Vagina (tissue), 2 donors: ENCODE measurements at places on chromosomes 5 and 9. TPM values are rescaled to one million over a fixed set of nuclear protein-coding genes. Genes with fewer than 3 reads are reported as not detected.
A peak's percentile ranks its signal among the peaks of the same experiment; 100 is the strongest.

Gene HBEGF
- 16.2 TPM for total RNA-seq

Gene ACER2
- total RNA-seq = 3.9 TPM

DNA sequence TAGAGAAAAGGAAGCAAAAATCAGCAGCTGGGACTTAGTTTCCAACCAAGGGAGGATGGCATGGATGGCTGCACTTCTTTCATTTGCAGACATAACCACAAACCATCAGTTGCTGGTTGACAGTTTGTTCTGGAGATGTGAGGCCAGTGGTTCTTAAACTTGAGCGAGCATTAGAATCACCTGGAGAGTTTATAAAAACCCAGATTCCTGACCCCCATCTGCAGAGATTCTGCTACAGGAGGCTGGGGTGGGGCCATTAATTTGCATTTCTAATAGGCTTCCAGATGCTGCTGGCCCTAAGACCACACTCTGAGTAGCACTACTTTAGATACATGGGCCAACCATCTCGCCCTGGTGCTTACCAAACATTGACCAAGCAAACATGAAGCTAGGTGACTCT is 60.8 kb downstream of the MARCHF3 start:
- no peak for DNase-seq
- no peak overlapping the region for H3K27ac ChIP-seq
- H3K36me3 ChIP-seq = no peaks in the 10 kb centered on the region
- H3K27me3 ChIP-seq = no peaks in the 10 kb centered on the region

DNA sequence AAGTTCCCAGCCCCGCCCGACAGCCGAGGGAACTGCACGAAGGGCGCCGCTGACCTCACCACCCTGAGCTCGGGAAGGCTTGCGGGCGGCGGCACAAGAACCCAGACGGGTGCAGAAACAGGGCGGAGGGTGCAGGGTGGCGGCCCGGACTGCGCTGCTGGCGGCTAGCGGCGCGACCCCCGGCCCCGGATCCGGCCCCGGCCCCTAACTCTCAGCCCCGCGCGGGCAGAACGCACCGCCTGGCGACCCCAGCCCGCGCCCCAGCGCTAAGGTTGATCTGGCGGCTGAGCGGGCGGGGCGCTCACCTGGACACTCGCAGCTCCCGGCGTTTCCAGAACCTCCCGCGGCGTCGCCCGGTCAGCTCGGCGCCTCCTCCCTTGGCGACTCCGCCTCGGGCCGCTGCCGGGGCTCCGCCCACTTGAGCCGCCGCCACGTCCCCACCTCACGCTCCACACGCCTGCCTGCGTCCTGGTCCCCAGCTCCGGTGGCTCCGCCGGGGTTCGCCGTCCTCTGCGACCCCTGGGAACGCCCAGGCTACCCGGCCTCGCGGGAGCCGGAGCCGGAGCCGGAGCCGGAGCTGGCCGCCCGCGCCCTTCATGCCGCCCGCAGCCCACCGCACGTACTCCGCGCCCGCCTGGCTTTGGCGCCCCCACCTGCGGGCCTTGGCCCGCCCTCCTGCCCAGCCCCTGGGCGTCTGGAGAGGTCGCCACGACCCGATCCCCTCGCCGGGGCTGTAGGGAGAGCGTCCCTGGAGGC is at the start of gene P4HA2:
P4HA2 (minus strand) TSS at position 369 of the 756 bp plus-strand sequence. CDS start 9,227 bp downstream, outside the sequence.
- H3K4me1 ChIP-seq = peaks cover 51% of the 10 kb centered on the region
- peak within 1 kb of the TSS; percentile 79 for H3K4me3 ChIP-seq
- H3K27me3 ChIP-seq = no peaks in the 10 kb centered on the region
- peak; percentile 87 for DNase-seq

DNA sequence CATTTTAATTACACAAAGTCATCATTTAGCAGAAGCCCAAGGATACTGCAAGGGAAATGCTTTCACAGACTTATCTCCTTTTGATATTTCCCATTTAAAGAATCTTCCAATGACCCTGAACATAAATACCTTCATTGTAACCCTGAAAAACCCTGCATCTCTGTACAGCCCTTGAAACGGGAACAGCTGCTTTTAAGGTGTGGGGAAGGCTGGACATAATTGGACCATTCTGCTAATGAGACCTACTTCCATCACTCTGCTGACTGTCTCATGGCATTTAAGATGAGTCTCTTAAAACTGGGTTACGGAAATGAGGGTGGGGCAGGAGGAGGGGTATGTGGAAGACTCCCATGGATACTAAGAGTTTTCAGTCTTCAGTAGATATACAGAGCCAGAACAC is 485.8 kb downstream of the BRINP1 start:
- H3K4me1 ChIP-seq = no peaks in the 10 kb centered on the region
- no peak overlapping the region for H3K27ac ChIP-seq
- H3K27me3 ChIP-seq = no peaks in the 10 kb centered on the region
- H3K36me3 ChIP-seq = no peaks in the 10 kb centered on the region

GRCh38 chr9:93461821-93462220 is 8.4 kb upstream of the FAM120AOS start:
- peaks cover 87% of the 10 kb centered on the region for H3K4me1 ChIP-seq
- no peak overlapping the region for H3K27ac ChIP-seq
- H3K27me3 ChIP-seq = no peaks in the 10 kb centered on the region
- H3K4me3 ChIP-seq = no peak overlapping the region
- H3K36me3 ChIP-seq = no peaks in the 10 kb centered on the region
- DNase-seq = no peak

DNA sequence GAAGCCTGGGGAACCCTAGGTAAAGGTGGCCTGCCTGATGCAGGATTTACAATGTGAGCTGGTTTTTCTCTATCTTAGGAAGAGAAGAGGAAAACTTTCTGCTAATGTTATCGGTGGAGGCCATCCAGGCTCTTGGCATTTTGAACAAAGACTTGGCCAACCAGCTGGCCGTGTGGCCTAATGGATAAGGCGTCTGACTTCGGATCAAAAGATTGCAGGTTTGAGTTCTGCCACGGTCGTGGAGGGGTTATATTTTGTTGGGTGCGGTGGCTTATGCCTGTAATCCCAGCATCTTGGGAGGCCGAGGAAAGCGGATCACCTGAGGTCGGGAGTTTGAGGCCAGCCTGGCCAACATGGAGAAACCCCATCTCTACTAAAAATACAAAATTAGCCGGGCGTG is 9.6 kb downstream of the C9orf152 start:
- no peak overlapping the region for H3K27ac ChIP-seq
- H3K36me3 ChIP-seq = no peaks in the 10 kb centered on the region
- no peak for DNase-seq
- no peak overlapping the region for H3K4me3 ChIP-seq
- H3K27me3 ChIP-seq = no peaks in the 10 kb centered on the region

DNA sequence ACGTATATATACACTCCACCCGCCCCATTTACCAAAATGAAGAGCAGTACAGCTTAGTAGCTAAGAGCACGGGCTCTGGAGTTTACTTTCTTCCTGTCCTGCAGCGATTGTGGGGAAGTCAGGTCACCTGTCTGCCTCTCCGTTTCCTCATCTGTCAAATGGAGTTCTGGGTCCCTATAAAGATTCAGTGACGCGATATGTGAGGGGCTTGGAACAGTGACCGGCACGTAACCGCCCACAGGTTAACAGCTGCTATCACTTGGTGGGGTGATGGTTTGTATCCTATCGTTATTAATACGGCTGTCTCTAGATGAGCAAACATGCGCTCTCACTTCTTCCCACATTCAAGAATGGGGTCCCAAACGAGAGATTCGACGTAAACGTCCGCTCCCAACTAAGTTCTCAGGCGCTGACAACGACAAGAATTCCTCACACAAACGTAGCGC is 426 bp downstream of the FAM114A2 start:
- peaks cover 40% of the 10 kb centered on the region for H3K4me1 ChIP-seq
- no peak for DNase-seq
- H3K4me3 ChIP-seq = peak overlapping the region; percentile 83
- no peaks in the 10 kb centered on the region for H3K27me3 ChIP-seq
- peak overlapping the region; percentile 79 for H3K27ac ChIP-seq

Gene TMC1
- not detected for total RNA-seq

GRCh38 chr5:123659495-123659894 is 147.5 kb downstream of the CSNK1G3 start:
- no peak overlapping the region for H3K4me3 ChIP-seq
- H3K27ac ChIP-seq = no peak overlapping the region
- no peaks in the 10 kb centered on the region for H3K27me3 ChIP-seq
- DNase-seq = no peak

Gene IFNK
- not detected for total RNA-seq

GRCh38 chr9:123424131-123424530 is 68.1 kb downstream of the CRB2 start:
- no peaks in the 10 kb centered on the region for H3K27me3 ChIP-seq
- H3K27ac ChIP-seq = no peak overlapping the region
- peaks cover 7% of the 10 kb centered on the region for H3K36me3 ChIP-seq
- H3K4me1 ChIP-seq = no peaks in the 10 kb centered on the region
- H3K4me3 ChIP-seq = no peak overlapping the region

GRCh38 chr9:134487066-134487710 is 154.4 kb upstream of the COL5A1 start:
- H3K27me3 ChIP-seq = no peaks in the 10 kb centered on the region
- no peak for DNase-seq
- H3K27ac ChIP-seq = no peak overlapping the region
- no peak overlapping the region for H3K4me3 ChIP-seq
- H3K36me3 ChIP-seq = no peaks in the 10 kb centered on the region

GRCh38 chr5:43315682-43316081 is 2.5 kb upstream of the HMGCS1 start:
- H3K4me1 ChIP-seq = peaks cover 30% of the 10 kb centered on the region
- no peaks in the 10 kb centered on the region for H3K27me3 ChIP-seq
- H3K27ac ChIP-seq = no peak overlapping the region
- no peak overlapping the region for H3K4me3 ChIP-seq

DNA sequence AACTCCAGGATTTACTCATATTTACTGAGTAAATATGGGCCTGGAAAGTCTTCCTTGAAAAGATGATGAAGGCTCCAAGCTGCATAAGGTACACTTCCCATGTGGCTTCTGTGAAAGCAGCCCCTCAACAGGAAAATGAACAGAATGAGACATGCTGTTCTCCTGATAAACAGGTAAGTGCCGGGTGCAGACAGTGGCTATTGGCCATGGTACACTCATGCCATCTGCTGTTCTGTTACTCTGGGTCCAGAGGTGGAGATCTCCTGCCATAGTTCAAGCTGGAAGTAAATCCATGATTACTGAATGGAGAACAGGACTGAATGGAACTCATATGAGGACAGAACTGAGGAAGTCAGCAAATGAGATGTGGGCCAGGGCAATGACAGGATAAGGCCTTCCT is 103.6 kb downstream of the SLIT3 start:
- no peak overlapping the region for H3K4me3 ChIP-seq
- no peak overlapping the region for H3K27ac ChIP-seq
- no peak for DNase-seq
- no peaks in the 10 kb centered on the region for H3K27me3 ChIP-seq

GRCh38 chr9:133168432-133168831 is 4.7 kb upstream of the GBGT1 start:
- H3K4me1 ChIP-seq = peaks cover 8% of the 10 kb centered on the region
- H3K36me3 ChIP-seq = no peaks in the 10 kb centered on the region
- H3K4me3 ChIP-seq = no peak overlapping the region
- H3K27me3 ChIP-seq = no peaks in the 10 kb centered on the region

GRCh38 chr5:93278896-93279295 is 302.1 kb downstream of the NR2F1-AS1 start:
- H3K4me1 ChIP-seq = no peaks in the 10 kb centered on the region
- no peaks in the 10 kb centered on the region for H3K27me3 ChIP-seq
- no peaks in the 10 kb centered on the region for H3K36me3 ChIP-seq
- no peak overlapping the region for H3K27ac ChIP-seq

Gene TMEM252
- total RNA-seq = not detected

DNA sequence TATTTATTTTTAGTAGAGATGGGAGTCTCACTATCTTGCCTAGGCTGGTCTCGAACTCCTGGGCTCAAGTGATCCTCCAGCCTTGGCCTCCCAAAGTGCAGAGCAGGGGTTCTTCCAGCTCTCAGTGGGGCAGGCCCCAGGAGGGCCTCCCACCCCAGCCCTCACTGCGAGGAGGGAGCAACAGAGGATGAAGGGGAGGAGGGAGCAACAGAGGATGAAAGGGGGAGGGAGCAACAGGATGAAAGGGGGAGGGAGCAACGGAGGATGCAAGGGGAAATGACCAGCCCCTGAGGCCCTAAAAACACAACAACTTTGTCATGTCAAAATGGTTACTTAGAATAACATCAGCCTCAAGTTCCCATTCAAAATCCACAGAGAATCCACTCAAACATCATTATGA is 10.0 kb downstream of the TRIM14 start:
- DNase-seq = no peak
- no peak overlapping the region for H3K27ac ChIP-seq
- H3K36me3 ChIP-seq = no peaks in the 10 kb centered on the region
- no peaks in the 10 kb centered on the region for H3K27me3 ChIP-seq
- no peaks in the 10 kb centered on the region for H3K4me1 ChIP-seq

DNA sequence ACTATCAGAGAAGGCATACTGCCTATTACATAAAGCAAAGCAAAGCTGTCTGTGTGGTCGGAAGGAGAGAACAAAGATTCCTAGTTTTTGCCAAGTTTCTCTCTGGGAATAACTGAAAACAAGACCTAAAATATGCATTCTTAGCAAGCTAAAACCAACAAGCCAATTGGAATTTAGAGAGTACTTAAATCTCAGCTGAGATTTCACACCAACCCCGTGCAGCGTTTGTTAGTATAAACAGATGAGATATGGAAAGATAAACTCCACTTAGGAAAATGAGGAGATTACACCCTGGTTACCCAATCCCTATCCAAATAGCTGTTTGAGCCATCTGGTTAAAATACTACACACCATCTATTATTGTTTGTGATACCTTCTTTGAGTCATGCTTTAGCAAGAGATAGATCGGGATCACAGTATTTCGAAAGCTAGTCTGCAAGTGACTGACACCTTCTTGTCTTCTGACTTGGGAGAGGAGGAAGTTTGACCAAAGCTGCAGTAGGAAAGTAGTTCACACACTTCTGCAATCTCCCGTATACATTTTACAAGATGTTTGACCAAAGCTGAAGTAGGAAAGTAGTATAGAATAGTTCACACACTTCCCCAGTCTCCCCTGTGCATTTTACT is 18.2 kb downstream of the FAF2 start:
- DNase-seq = no peak
- H3K4me3 ChIP-seq = no peak overlapping the region
- H3K27ac ChIP-seq = no peak overlapping the region
- H3K27me3 ChIP-seq = no peaks in the 10 kb centered on the region

Gene DAPK1
- total RNA-seq = 24.6 TPM

Gene SHOC1
- 0.25 TPM for total RNA-seq

DNA sequence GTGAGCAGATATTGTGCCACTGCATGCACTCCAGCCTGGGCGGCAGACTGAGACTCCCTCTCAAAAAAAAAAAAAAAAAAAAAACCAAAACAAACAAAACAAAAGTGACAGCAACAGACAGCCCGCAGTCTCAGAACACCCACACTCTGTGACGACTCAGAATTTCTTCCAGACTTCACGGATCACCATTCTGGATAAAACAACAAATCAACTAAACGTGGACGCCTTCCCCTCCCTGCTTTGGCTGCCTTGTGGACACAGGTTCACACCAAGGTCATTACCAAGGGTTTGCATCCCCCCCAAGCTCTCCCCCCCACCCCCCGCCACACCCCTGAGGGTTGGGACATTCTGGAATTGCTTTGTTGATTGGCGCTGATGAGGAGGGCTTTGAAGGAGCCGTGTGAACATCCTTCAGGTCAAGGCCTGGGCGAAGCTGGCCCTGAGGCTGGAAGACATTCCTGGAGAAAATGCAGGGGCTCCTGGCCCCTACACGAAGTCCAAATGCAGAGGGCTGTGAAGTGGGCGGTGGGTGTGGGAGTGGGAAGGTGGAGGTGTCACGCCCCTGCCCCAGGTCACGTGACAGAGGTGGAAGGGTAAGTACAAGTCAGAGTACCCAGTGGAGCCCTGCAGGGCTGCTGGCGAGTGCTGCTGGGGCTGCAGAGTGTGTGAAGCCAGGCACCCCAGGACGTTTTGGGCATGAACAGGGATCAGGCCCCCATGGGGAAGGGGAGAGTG is 10.1 kb downstream of the LCN10 start:
- H3K4me1 ChIP-seq = peaks cover 12% of the 10 kb centered on the region
- no peak for DNase-seq
- no peak overlapping the region for H3K27ac ChIP-seq

Gene SLC6A7
- total RNA-seq = 0.25 TPM
